ENCODE measurements at places on chromosomes 5 and 9.

- peak; percentile 47 for DNase-seq
Observed at GRCh38 chr5:59036274-59036961, 453.5 kb downstream of the RAB3C start.

DNA sequence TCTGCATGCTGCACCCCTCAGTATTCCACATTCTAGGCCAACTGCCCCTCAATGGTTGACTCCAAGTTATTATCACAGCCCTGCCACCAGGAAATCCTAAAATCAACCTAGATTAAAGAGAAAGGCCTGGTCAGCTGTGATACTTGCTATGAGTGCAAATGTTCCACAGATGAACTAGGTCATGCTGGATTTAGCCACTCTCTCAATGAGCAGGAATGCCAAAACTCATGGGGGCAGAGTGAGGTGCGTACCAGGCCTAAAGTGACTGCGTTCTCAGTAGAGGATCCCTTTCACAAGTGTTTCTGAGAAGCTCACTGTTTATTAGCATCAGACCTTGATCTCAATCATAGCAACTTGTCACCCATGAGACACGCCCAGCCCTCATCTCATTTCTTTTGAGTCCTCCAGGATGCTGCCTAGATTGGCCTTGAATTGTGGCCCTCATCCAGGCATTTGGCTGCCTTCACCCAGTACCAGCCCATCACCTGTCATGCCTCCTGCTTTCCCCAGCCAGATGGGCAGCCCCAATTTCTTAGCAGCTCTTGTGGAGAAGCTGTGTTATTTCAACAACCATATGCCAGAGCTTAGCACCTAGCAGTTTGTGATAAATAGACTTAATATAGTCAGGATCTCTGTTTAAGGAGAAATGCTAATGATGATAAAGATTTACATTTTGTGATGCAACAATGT lies 383.9 kb downstream of the CTNND2 start:
- DNase-seq: no peak

DNA sequence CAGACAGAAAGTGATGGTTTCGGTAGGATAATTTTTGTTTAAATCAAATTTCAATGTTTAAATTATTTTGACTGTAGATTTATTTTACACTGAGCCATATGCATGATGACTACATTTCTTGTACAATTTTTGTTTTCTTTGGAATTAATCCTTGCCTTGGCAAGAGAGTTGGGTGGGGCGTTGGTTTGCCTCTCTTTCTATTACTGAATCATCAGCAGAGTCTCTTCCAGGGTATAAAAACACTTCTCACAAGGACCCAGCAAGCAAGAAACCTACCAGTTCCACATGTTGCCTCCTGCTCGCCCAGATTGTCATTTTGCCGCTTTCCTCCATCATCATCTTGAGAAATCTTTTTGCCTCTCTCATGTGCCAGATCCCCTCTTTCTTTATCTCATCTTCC lies 455.0 kb upstream of the DMAC1 start:
- no peak for DNase-seq

DNA sequence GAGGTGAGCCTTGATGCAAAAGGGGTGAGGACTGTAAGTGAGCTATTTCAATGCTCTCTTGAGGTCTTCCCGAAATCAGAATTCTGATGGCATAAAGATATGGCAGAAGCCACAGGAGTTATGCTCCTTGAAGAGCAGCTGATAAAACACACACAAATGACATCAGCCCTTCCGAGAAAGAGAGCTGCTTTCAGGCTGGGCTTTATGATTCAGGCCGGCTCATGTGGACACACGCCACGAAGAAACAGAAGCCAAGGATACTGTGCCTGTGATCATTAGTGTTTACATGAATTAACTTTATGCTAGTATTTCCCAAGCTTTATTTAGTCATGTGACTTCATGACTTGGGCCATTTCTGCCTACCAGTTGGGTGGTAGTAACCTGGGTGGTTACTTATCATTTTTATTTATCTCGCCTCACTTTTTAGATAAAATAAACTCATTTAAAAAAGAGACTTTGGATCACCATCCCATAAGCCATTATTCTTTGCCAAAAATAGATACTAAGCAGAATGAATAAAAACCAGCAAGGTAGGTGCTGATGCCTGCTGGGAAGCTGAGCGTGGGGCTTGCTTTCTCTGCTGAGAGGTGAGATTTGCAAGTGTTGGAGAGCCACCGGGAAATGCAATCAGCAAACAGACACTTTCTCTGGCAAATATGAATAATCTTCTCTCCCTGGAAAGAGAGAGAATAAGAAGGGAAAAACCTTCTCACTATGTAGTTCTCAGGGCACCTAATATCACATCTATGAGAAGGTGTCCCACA lies 73.0 kb upstream of the SLC25A51 start:
- no peak for DNase-seq

DNA sequence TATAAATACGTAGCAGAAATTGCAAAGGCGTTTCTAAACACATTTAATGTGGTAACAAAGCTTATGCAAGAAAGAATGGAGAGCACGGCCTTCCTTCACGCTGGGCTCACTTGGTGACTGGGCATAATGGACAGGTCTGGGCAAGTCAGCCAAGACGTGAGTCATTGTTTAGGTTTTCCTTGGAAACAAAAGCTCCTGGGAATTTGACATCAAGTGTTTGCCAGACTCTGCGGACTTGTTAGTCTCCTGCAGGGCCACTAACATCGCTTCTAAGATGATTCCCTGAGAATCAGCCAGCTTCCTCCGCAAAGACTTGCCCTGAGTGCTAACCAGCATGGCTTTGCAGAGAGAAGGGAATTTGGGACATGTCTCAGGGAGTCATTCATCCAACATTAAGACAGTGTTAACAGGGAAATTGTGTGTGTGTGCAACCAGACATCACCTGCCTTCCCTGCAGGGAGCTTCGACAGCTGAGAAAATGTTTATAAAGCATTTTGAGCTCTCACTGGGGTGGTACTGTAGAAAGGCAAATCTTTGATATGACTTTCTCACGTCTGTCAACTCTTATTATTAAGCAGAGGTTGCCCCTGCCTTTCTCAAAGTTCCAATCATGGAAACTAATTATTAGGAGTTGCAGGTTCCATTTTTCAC lies 182.5 kb downstream of the NTRK2 start:
- no peak for DNase-seq

- no peak for DNase-seq
Observed at GRCh38 chr9:92941861-92942260, 5.5 kb upstream of the FGD3 start.
